Activated CD8-positive, alpha-beta memory T cell treated with anti-CD3 and anti-CD28 coated beads for 4 hours (primary cell): ENCODE measurements at places on chromosomes 1 and 21.

GRCh38 chr1:30745156-30745833 lies 12.3 kb downstream of the LAPTM5 start:
- DNase-seq: no peak

GRCh38 chr21:45405819-45406762 lies 1.1 kb downstream of the COL18A1 start:
- no peak for DNase-seq

GRCh38 chr1:225137976-225138375 lies 208.5 kb downstream of the DNAH14 start:
- no peak for DNase-seq

- DNase-seq: no peak
Measured at GRCh38 chr1:67739361-67739760, 54.4 kb downstream of the GADD45A start.

DNA sequence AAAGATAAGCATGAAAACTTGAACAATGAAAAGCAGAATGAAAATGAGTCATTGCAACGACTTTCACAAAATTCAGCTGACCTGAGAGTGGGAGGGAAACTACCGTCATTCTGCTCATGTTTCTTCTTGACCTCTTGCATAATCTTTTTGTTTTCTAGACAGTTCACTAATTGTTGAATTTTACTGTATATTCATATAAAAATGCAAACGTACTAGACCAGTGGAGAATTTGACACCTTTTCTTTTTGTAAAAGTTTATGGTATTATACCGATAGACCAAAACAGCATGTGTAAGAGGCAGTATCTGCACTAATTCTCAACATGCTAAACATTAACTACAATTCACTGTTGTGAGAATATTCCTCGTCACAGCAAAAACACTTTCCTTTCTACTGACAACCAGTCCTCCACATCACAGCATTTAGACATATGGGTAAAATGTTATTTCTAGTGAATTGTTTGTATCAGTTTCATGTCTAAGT lies 137.8 kb downstream of the GREM2 start:
- no peak for DNase-seq

DNA sequence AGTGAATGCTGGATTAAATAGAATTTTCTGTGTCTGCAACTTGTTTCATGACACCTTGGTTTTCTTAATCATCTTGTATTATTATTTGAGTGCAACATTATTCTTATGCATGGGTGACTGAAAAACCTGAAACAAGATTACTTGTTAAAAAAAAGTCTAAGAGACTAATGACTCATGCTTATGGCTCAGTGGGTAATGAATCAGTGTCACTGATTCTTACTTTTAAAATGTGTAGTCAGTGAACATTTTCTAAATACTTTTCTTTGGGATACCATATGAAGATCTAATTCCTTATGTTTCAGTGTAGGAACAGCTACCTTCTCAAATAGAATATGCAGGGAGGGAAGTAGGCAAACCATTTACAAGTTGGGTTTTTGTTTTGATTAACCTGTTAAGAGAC lies 65.5 kb downstream of the PRKAA2 start:
- no peak for DNase-seq

GRCh38 chr1:18128298-18128697 lies 20.7 kb downstream of the IGSF21 start:
- DNase-seq: no peak

DNA sequence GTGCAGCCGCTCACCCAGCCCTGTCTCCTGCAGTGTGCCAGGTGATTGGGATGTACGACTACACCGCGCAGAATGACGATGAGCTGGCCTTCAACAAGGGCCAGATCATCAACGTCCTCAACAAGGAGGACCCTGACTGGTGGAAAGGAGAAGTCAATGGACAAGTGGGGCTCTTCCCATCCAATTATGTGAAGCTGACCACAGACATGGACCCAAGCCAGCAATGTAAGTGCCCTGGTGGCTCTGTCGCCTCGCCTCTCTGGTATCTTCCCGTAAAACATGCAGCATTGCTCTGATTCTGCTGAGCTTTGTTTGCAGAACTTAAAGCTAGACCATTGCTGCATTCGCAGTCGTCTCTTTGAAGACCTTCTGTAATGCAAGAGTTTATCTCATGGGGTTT lies 79.2 kb downstream of the ATP5PO start:
- no peak for DNase-seq

- DNase-seq: no peak
Measured at GRCh38 chr1:25356441-25356840, 18.3 kb downstream of the TMEM50A start.

GRCh38 chr1:54649130-54649898 lies 7.7 kb downstream of the MROH7 start:
- DNase-seq: no peak

GRCh38 chr1:239682960-239683359 lies 296.6 kb downstream of the CHRM3 start:
- no peak for DNase-seq

GRCh38 chr21:14438211-14438610 lies 55.3 kb upstream of the HSPA13 start:
- DNase-seq: no peak

- no peak for DNase-seq
Measured at GRCh38 chr1:232172563-232172962, 457.4 kb downstream of the SIPA1L2 start.

GRCh38 chr1:25774921-25775771 lies 24.8 kb upstream of the SELENON start:
- peak; percentile 82 for DNase-seq

GRCh38 chr1:34983700-34984355 lies 1.3 kb downstream of the TMEM35B start:
- no peak for DNase-seq

GRCh38 chr21:38921511-38922251 lies 116.0 kb downstream of the ETS2 start:
- DNase-seq: no peak

- DNase-seq: no peak
Measured at GRCh38 chr1:165829888-165830287, 2.5 kb downstream of the UCK2 start.

DNA sequence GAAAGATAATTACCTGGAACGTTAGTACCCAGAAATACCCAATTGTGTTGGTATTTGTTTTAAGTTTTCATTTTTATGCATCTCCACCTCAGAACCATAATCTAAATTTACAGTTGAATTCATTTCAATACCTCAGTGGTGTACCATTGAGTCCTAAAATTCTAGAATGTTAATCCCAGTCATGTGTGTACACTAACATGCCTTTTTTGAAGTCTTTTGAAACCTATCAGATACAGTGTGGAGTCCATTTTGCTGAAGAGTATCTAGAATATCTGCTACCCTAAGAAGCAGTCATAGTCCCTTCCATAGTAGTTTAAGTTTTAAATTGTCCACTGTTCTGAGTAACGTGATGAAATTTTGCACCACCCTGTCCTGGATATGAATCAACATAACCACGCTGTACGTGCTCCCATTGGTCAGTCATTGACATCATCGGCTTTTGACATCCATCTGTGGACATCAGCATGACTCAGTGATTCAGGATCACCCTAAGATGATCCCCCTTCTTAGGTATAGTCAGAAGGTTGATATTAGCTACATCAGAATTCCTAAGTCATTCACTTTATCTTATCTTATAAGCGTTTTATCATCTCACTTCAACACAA lies 7.5 kb upstream of the ASH1L start:
- no peak for DNase-seq

GRCh38 chr1:86489242-86489878 lies 20.6 kb downstream of the CLCA1 start:
- DNase-seq: no peak

DNA sequence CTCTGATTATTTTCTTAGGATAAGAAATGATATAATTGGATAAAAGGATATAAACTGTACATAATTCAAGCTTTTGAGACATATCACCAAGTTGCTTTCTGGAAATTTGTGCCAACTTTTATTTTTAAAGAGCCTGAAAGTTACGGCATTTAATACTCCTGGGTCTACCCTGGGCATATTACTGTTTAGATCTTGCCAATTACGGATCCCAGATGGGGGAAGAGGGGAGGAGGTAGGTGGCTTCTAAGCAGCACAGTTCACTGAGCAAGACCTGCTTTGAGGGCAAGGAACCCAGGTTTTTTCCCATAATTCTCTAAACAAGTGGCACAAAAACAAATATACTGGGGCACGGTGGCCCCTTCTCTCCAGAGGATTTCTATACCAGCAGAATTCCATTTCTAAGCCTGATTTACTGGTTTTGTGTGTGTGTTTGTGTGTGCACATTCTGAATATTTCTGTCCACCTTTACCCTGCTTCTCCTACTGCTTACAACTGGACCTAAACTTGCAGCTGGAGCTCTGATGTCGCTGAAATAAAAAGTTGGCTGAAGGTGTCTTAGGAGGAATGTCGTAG lies 76.7 kb downstream of the LAMC2 start:
- no peak for DNase-seq

GRCh38 chr1:30507401-30508174 lies 215.8 kb downstream of the MATN1 start:
- DNase-seq: no peak

DNA sequence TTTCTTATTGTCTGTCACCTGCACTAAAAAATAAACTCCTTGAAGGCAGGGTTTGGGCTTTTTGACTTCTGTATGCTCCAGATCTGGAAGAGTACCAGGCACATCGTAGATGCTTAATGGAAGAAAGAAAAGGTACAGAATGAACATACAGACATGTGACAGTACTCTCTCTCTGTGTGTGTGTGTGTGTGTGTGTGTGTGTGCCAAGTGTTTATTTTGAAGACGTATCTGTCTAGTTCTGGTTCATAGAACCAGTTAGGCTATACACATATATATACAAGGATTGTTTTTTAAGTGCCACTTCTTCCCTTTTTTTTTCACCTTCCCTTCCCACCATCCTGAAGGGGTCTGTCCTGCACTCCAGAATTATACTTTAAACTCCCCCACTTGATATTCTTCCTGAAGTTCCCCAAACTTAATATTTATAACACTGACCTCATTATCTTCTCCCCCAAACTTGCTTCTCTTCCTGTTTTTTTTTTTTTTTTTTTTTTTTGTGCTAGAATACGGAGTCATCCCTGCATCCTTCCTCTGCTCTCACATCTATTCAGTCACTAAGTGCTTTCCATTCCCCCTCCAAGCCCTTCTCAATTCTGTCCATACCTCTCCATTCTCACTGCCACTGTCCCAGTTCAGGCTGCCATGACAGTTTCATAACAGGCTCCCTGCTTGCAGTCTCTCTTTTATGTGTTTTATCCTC lies 5.4 kb upstream of the KCNA3 start:
- DNase-seq: no peak

- no peak for DNase-seq
Measured at GRCh38 chr21:27648560-27648959, 681.7 kb upstream of the ADAMTS5 start.

DNA sequence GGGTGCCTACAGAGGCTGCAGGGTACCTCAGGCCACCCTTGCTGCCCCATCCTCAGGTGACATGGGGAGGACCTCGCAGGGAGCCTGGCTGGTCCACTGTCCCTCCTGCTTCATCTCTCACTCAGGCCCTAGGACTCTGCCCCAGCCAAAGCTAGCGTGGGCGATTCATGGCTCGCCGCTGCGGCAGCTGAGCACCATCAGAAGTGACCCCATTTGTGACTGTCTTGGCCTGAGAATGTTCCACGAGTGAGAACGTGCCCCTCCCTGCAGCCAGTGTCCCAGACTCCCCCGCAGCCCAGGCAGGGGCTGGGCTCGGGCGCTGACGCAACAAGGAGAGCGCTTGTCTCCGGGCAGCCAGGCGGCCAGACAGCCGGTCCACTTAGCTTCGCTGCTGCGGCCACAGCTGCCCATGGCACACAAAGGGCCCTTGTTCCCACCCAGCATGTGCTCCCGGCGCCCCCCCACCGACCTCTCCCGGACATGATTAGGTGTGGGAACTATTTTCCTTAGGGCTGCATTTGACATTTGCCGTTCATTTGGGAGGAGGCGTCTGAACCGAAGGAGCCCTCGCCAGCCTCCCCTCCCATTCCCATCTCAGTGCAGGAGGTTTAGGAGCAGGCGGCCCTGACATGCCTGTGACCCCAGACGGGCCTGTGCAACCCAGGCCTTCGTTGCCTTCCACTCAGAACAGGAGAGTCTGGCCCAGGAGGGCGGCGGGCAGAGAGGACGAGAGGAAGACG lies 19.3 kb upstream of the POFUT2 start:
- DNase-seq: no peak

- no peak for DNase-seq
Measured at GRCh38 chr1:159937054-159937750, 8.2 kb downstream of the IGSF9 start.

GRCh38 chr1:1061682-1062345 lies 12.3 kb downstream of the RNF223 start:
- no peak for DNase-seq

- DNase-seq: no peak
Measured at GRCh38 chr1:156281693-156282478, 739 bp downstream of the SMG5 start.

DNA sequence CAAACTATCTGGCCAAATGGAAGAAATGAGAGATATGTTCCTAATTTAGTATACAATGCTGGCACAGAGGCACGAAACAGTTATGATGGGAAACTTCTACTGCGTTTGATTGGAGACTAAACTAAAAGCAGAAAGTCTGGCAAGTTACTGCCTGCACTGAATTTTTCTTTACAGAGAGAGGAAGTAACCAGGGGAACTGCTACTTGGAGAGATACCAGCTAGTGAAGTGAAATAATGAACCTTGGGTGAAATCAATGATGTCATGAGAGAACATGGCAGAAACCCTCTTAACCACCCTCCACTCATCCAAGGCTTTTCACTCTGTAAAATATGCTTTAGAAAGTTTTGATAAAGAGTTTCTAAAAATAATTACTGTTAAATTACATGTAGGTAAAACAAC lies 29.3 kb downstream of the NIBAN1 start:
- no peak for DNase-seq

DNA sequence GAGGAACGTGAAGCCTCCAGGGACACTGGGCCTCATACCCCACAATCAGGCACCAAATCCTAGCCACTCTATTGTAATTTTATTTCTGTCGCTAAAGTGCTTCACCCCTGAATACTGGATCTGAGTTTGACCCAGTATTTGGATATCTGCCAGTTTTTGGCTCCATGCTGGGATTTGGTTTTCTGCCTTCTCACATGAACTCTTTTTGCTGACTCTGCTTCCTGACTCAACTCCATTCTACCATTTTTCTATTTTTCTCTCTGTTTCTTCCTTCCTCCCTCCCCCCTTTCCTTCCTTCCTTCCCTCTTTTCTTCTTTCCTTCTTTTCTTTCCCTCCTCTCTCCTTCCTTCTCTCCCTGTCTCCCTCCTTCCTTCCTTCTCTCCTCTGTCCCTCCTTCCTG lies 151.3 kb upstream of the GJB5 start:
- DNase-seq: no peak

GRCh38 chr1:178651742-178652141 lies 73.3 kb upstream of the RALGPS2 start:
- DNase-seq: no peak

- no peak for DNase-seq
Measured at GRCh38 chr1:8241417-8242014, 76.4 kb upstream of the SLC45A1 start.

- no peak for DNase-seq
Measured at GRCh38 chr1:239204401-239204800, 182.0 kb upstream of the CHRM3 start.
